Dorsolateral prefrontal cortex (tissue), 122 donors: ENCODE measurements at places on chromosomes 12 and 14. TPM values are rescaled to one million over a fixed set of nuclear protein-coding genes. Genes with fewer than 3 reads are reported as not detected.

The HOXC6 gene
- total RNA-seq, result not detected

The PRPF40B gene
- total RNA-seq, result 42.9 TPM

The LRP1-AS gene
- not detected for total RNA-seq

The PLEK2 gene
- 0.74 TPM for total RNA-seq

The KCNK10 gene
- 9.4 TPM for total RNA-seq

The ITGA7 gene
- total RNA-seq, result 152 TPM

DNA sequence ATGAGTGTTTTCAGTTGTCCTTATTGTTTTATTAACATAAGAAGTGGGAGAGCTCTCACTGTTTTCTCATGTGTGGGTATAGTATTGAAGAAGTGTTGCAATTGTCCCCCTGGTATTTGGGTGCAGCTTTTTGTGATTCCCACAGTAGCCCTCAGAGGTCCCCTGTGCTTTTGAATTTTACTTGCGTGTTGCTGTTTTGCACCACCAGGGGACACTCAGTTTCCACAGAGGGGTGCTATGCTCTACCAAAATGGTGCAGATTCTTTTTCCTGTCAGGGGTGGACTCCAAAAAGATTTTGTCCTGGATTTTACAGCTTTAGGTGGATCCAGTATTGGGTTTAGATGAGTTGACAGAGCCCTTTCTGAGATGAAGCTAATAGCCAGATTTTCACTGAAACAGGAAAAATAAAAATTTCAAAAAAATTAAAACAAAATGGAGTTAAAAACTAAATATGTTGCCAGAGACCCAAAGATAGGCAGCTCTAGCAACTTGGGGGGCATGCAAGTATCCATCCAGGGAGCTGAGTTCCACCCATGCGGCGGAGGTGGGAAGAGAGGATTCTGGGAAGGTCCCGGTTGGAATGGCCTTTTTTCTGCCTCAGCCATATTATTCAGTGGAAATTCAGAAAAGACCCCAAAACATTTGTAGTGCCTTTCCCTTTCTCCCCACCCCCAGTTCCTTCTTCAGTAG is 50.2 kb downstream of the TTLL5 start:
- DNase-seq, result no peak

DNA sequence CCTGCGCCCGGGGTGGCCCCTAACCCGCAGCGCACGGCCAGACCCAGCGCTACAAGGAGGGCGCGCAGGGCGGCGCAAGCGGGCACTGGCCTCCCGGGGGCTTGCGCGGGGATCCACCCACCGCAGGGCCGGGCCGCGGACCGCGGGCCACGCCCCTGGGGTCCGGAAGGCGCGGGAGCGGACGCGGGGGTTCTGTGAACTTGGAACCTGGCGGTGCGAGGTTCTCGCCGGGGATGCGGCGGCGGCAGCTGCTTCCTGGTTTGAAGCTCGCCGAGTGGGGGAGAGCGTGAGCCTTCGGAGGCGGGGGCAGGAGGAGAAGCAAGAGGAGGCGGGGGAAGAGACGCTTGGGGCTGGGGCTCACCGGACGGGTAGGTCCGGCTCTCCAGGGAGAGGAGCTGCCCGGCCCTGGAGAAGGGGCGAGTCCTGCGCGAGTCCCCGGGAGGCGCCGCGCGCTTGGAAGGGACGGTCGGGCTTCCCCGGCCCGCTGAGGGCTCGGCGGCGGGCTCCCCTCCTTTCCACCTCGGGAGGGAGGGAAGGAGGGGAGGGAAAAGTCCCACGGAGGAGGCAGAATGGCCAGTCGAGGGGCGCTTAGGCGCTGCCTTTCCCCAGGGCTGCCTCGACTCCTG is at the start of gene PRKCH:
TSS of gene PRKCH (plus strand) at position 195 of the 626 bp plus-strand sequence. CDS start 523 bp downstream, outside the sequence.
- DNase-seq, result no peak

DNA sequence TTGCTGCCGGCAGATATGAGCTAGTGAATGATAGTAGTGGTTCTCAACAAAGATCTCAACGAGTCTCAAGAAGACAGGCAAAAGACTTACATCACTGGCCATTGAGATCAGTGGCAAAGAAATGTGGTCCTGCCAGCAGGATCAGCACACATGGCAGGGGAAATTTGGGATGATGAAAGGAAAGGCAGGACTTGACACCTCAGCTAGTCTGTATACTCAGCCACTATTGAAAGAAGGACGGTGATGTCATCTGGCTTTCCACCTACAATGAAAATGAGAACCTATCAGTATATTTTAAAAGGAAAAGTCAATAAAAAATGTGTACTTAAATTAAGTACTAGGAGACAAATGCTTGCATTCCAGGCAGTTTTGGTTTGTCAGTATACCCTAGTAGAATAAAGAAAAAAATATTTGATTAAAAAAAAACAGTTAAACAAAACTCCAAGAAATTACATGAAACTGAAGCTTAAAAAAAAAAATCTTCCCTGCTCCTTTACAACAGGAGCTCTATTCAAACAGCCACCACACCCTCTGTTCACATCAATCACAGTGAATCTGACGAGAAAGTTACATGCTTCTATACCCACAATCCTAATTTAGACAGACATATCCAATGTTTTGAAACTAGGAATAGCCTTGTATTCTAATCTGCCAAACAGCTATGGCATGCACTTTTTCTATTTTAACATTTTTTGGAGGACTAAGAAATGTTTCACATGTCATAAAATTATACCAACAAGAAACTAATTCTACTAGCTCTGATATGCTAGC is 34.9 kb downstream of the RAD9B start:
- no peak for DNase-seq

- DNase-seq, result no peak
Observed at GRCh38 chr12:121791671-121792551, 1.6 kb downstream of the RHOF start.

DNA sequence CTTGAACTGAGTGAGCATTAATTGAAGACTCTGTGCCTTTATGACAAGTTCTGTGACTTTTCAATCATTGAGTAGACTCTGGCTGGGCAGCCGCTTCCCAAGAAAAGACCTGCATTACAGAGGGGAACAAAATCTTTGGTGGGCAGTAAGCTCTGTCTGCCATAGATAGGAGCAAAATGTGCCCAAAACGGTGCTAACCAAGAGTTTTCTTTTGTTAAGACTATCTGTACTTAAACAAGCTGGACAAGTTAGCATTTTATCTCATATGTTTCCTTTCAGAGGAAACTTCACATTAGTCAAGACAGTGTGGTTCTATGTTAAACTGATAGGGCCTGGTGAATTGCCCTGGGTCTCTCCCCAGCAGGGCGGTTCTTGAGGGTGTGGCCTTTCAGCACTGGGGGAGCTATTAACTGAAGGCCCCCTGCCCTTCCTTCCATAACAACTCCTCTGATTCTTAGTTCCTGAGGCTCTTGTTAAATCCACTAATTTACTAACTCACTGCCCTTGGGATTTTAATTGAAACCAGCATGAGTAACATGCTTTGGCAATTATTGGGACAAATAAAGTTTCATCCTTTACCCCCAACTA is 219.6 kb downstream of the KTN1 start:
- no peak for DNase-seq

GRCh38 chr12:47752552-47752951 is 6.1 kb downstream of the RAPGEF3 start:
- DNase-seq, result no peak

GRCh38 chr14:94342334-94342934 is 19.3 kb upstream of the SERPINA6 start:
- peak; percentile 37 for DNase-seq

DNA sequence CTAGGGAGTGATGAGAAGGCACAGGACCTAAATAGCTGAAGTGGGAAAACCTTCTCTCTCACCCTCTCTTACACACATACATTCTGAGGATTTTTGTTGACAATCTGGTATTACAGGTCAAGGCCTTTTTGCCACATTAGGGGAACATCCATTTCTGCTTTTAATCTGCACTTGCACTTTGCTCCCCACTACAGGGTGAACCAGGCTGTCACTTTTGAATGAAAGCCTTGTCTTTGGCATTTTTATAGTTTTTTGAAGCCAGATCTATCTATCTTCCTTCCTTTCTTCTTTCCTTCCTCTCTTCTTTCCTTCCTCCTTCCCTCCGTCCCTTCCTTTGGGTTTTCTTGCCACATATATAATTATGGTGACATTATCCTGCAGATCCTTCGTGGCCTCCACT is 165.9 kb upstream of the OTX2 start:
- no peak for DNase-seq

GRCh38 chr12:31205054-31205453 is 120.9 kb downstream of the SINHCAF start:
- no peak for DNase-seq

- DNase-seq, result no peak
Observed at GRCh38 chr12:132606927-132607326, 3.5 kb downstream of the LRCOL1 start.

- DNase-seq, result no peak
Observed at GRCh38 chr12:3998968-3999792, 126.0 kb upstream of the PARP11 start.

GRCh38 chr12:121786440-121786825 is 7.1 kb downstream of the RHOF start:
- DNase-seq, result no peak

- no peak for DNase-seq
Observed at GRCh38 chr12:26724309-26724702, 108.7 kb downstream of the ITPR2 start.
